ENCODE measurements at places on chromosomes 2 and 18. TPM values are rescaled to one million over a fixed set of nuclear protein-coding genes. Genes with fewer than 3 reads are reported as not detected.
A peak's percentile ranks its signal among the peaks of the same experiment; 100 is the strongest.

Gene HOXD1
- total RNA-seq: not detected

Gene SPATA3
- total RNA-seq: 1.2 TPM

Gene OR6B2
- not detected for total RNA-seq

DNA sequence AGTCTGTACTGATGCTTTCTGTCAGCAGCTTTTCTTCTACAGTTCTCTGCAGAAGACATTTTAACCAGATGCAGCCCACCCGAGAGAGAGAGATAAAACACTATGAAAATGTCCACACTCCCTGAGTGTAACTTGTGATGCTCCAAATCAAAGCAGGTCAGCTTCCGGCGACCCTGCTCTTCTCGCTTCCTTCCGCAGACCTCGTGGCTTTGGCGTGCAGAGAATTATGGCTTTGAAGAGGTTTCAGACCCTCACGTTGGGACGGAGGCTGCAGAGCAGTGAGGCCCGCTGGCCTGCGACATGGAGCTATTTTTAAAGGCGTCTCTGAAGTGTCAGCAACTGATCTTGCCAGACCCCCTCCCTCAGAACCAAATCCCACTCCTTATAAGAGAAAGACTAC lies 41.8 kb downstream of the TMEM163 start:
- H3K36me3 ChIP-seq: peaks cover 20% of the 10 kb centered on the region
- H3K4me3 ChIP-seq: peak overlapping the region; percentile 31
- H3K27ac ChIP-seq: peak overlapping the region; percentile 75

DNA sequence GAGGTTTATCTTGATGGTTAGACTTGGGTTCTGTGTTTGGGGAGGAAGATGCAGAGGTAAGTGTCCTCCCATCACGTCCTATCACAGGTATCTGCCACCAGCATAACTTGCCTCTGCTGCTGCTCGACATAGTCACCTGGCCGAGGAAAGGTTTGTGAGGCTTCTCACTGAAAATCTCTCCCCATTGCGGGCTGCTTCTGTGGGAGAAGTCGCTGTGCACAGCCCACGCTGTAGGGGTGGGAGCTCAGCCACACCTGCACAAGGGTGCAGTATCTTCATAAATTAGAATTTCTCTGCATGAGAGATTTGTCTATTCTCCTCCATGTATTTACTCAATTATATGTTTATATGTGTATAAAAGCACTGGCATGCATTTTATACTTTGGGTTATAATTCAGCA lies 415.7 kb upstream of the MYT1L start:
- DNase-seq: no peak
- H3K4me3 ChIP-seq: no peak overlapping the region
- H3K27ac ChIP-seq: no peak overlapping the region
- no peaks in the 10 kb centered on the region for H3K4me1 ChIP-seq

Gene TUBB8B
- not detected for total RNA-seq

DNA sequence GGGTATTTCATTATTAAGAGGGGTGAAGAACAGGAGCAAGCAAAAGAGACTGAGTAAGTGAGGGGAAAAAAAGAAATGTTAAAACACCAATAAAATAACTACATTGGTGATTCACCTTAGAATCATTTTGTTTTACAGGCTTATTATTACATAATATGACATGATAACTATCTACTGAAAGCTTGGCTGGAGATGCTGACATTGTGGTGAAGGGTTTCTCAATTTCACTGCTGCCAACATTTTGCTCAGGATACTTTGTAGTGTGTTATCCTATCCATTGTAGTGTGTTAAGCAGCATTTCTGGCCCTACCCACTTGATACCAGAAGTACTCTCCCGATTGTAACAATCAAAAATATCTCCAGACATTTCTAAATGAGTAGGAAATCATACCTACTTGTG lies 1564.6 kb upstream of the NXPH2 start:
- H3K4me1 ChIP-seq: no peaks in the 10 kb centered on the region
- no peaks in the 10 kb centered on the region for H3K36me3 ChIP-seq
- no peak overlapping the region for H3K4me3 ChIP-seq
- H3K27ac ChIP-seq: no peak overlapping the region

- peaks cover 1% of the 10 kb centered on the region for H3K4me1 ChIP-seq
- no peak overlapping the region for H3K4me3 ChIP-seq
- H3K27me3 ChIP-seq: peaks cover 30% of the 10 kb centered on the region
- no peak for DNase-seq
Observed at GRCh38 chr18:3692691-3693090, 242.7 kb downstream of the TGIF1 start.

DNA sequence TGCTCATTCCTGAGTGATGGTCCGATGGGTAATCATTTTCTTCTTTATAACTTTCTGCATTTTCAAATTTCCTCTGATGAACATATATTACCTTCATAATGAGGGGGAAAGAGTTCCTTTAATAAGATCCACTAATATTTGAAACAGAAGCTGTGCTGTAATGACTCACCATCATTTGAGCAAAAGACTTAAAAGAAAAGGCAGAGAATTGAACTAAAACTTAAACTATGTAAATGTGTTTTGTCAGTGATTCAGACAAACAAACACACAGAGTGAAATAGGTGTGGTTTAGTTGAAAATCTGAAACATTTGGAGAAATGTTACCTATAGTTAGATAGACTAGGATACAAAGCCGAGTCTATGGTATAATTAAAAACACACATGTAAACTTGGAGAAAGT lies 209.6 kb downstream of the STK39 start:
- DNase-seq: no peak
- H3K4me1 ChIP-seq: peaks cover 31% of the 10 kb centered on the region
- no peak overlapping the region for H3K27ac ChIP-seq
- H3K27me3 ChIP-seq: no peaks in the 10 kb centered on the region
- peaks cover 22% of the 10 kb centered on the region for H3K36me3 ChIP-seq

GRCh38 chr2:168039881-168040280 lies 207.5 kb downstream of the STK39 start:
- H3K27me3 ChIP-seq: no peaks in the 10 kb centered on the region
- DNase-seq: no peak
- H3K27ac ChIP-seq: no peak overlapping the region

Gene TRIM43B
- total RNA-seq: not detected

GRCh38 chr2:225893151-225893550 lies 493.6 kb downstream of the NYAP2 start:
- H3K4me3 ChIP-seq: no peak overlapping the region
- no peaks in the 10 kb centered on the region for H3K36me3 ChIP-seq
- no peak for DNase-seq

DNA sequence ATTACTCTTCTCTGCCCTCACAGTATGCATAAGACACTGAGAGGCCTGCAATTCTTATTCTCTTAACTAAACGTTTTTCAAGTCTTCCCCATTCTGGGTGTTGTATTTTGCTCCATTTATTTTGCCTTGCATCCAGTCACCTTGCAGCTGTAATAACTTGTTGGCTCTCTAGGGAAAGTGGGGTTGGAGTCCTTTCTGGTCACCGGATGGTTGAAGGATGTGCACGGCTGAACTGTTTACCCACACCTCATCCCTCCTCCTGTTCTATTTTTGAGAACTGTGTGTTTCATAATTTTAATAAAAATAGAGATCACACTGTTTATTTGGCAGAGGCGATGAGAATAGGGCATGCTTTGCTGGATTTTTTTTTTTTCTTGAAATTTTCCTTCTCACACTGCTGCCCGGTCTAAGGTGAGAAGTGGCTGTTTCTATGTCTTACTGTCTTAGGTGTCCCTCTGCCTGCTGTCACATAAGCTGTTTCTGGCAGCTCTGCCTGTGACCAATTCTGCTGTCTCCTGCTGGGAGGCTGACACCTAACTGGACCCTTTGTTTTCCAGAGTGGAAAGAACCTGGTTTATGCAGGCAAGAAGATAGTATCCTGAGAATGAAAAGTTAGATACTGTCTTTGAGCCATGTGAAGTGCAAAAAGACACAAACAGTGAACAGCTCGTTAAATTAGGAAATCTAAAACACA lies 342.6 kb downstream of the DPP10 start:
- no peak for DNase-seq
- H3K36me3 ChIP-seq: no peaks in the 10 kb centered on the region
- no peak overlapping the region for H3K27ac ChIP-seq
- H3K27me3 ChIP-seq: no peaks in the 10 kb centered on the region

Gene ABCG8
- total RNA-seq: not detected

DNA sequence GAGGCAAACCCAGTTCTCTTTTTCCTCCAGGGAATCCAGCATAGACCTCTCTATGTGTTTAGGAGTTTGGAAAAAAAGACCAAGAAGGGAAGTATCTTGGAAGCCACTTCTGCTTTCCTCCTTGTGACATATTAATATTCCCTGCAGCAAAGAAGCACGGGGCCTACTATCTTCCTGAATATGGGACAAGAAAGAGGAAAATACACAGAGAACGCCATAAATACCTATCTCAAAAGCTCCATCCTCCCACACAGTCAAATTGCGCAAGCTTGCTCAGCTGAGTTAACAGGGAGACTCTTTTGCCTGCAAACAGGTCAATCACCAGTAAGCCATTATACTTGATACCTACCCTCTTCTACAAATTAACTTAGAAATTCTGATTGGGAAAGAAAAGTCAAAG lies 16.7 kb upstream of the RAPH1 start:
- DNase-seq: no peak
- H3K36me3 ChIP-seq: no peaks in the 10 kb centered on the region
- H3K27ac ChIP-seq: no peak overlapping the region

DNA sequence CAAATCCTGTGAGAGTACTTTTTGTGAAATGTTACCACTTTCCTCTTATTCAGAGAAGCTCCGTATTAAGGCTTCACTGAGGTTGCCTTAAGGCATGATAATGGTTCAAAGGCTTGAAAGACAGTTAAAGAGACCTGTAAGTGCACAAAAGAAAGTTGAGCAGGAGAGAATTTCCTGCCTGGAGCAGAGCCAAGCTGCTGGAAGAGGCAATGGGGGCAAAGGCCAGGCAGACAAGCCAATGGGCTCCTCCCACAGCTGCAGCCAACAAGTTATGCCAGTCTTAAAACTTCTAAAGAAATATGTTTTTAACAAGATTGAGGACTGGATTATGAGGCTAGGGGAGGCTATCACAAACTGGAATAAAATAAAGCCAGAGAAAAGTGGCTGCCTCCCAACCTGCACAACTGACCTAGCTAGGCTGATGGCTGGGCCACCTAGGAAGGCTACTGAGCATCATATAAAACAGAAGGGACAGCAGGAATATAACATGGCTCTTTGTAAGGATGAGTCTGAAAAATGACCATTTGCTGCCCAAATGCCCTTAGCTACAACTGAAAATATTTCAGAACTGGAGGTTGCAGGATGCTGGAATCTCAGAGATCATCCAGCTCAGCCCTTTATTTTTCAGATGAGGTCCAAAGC lies 2.1 kb downstream of the IL1B start:
- no peak for DNase-seq
- H3K4me3 ChIP-seq: no peak overlapping the region
- H3K27me3 ChIP-seq: peaks cover 30% of the 10 kb centered on the region
- no peak overlapping the region for H3K27ac ChIP-seq
- peaks cover 8% of the 10 kb centered on the region for H3K4me1 ChIP-seq

DNA sequence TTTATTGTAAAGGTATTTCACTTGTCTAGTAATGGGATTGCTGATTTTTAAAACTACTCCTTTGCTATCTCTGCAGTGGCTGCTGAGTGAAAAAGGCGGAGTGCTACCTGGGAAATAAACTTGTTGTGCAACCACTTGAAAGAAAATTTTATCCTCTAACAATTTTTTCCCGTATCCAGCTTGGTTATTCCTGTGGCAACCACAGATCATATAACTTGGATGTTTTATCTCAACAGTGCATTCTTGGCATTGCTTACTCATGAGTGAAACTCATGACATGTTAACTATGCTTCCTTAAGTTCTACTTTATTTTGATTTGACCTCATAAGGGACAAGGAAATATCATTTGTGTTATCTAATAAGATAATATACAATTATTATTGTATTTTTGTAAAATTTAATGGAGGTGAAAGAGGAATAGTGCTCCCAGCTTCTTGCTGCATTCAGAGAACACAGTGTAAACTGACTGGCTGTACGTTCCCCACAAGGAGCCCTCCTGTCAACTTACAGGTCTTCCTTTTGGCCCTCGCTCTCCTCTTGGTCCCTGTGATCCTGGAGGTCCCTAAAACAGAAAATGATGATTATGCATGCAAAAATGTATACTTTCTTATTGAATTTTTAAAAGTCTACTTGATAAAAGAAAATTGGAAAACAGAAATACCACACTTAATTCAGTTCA lies 82.7 kb downstream of the COL5A2 start:
- no peak for DNase-seq
- H3K27me3 ChIP-seq: no peaks in the 10 kb centered on the region
- H3K27ac ChIP-seq: no peak overlapping the region
- no peak overlapping the region for H3K4me3 ChIP-seq
- H3K36me3 ChIP-seq: no peaks in the 10 kb centered on the region

DNA sequence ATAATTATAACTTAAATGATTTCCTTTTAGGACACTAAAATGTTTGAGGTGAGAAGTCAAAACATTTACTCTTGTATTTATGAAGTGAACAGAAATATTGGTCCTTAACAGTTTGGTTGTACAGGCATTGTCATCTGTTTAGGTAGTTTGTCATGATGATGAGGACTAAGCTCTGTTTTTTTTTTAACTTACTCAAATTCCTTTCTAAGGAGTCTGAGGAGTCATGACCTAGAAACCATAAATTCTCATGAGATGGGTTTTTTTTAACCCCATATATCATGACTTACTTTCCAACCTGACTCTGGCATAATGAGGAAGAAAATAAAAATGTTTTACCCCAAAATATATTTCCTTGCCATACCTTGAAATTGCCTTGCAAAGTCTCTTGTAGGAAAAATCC lies 1176.2 kb downstream of the SUCLG1 start:
- H3K36me3 ChIP-seq: no peaks in the 10 kb centered on the region
- H3K4me3 ChIP-seq: no peak overlapping the region
- no peaks in the 10 kb centered on the region for H3K4me1 ChIP-seq
- H3K27me3 ChIP-seq: no peaks in the 10 kb centered on the region
- DNase-seq: no peak

- no peaks in the 10 kb centered on the region for H3K36me3 ChIP-seq
- H3K27me3 ChIP-seq: peaks cover 32% of the 10 kb centered on the region
- no peak overlapping the region for H3K4me3 ChIP-seq
- no peaks in the 10 kb centered on the region for H3K4me1 ChIP-seq
- DNase-seq: no peak
- H3K27ac ChIP-seq: no peak overlapping the region
Observed at GRCh38 chr2:121860033-121860757, 104.7 kb downstream of the TSN start.

Gene CEP76
- 18.0 TPM for total RNA-seq

DNA sequence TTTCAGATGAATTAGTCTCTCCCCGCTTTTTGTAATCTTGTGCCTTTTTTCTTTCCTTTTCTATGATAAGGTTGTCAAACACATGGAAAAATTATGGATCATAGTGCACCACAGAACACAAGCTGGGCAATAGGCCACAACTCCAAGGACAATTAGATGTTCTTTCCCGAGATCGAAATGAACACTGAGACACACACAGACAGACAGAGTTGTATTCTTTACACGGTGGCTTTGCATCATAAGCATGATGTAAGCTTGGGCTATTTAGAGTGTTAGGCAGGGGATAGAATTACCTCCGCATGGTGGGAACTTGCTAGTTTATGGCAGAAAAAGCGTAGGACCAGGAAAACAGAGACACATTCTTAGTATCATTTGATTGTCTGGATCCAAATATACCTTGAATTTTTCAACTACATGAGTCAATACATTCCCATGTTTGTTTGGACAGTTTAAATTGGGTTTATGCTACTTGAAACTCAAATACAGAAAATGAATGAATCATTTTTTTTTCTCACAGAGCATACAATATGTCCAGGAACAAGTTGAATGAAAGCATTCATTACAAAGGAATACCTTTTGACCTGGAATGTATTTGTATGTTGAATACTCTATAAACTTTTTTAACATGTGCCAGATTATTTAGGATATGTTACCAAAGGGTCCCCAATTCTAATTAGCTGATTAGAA lies 1611.5 kb upstream of the TMEFF2 start:
- H3K27me3 ChIP-seq: no peaks in the 10 kb centered on the region
- H3K36me3 ChIP-seq: no peaks in the 10 kb centered on the region
- no peak overlapping the region for H3K27ac ChIP-seq
- no peak for DNase-seq
- no peaks in the 10 kb centered on the region for H3K4me1 ChIP-seq

Measured in activated CD8-positive, alpha-beta memory T cell treated with anti-CD3 and anti-CD28 coated beads, Interleukin-2, amount 10 ng/mL, durations not matched to agents 7 days and 5 days (primary cell).